ENCODE measurements at places on chromosomes 7 and 10.

DNA sequence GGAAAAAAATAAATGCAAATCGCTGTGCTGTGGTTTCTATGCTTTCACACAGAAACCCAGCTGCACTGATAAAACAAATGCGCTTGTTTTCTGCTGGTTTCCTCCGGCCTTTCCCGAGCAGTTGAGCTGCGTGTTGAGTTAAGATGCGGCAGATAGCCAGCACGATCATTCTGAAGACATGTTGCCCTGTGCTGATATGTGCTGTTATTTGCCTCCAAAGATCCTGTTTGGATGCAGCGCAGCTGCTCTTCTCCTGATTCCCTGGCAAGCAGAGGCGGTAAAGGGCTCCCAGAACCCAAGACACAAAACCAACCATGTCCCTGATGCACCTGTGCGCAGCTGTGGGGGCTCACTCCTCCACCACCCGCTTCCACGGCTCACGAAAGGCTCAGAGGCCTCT, 225.4 kb downstream of the PAXIP1 start:
- DNase-seq, result no peak

DNA sequence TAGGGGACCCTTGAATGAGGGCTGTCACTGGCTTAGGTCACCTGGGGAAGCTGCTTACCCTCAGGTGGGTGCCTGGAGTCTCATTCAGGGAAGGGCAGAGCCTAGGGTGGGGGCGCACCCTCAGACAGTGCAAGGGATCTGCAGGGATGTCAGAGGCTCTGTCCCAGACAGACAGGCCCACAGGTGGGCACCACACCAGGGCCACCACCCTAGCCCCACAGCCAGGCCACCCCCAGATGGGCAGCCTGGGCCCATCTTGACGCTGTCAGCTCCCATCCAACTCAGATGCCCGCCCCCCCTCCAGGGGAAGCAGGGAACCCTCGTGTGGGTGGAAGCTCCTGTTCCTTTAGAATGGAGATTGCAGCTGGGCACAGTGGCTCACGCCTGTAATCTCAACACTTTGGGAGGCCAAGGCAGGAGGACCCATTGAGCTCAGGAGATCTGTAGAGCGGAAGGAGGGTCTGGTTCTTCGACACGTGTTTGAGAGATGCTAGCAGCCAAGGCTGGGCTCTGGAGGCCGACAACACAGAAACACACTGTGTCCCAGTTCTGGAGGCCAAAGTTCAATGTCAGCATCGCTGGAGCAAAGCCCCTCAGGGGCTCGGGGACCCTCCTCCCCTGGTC, 58.5 kb upstream of the DNAJB6 start:
- DNase-seq, result no peak

DNA sequence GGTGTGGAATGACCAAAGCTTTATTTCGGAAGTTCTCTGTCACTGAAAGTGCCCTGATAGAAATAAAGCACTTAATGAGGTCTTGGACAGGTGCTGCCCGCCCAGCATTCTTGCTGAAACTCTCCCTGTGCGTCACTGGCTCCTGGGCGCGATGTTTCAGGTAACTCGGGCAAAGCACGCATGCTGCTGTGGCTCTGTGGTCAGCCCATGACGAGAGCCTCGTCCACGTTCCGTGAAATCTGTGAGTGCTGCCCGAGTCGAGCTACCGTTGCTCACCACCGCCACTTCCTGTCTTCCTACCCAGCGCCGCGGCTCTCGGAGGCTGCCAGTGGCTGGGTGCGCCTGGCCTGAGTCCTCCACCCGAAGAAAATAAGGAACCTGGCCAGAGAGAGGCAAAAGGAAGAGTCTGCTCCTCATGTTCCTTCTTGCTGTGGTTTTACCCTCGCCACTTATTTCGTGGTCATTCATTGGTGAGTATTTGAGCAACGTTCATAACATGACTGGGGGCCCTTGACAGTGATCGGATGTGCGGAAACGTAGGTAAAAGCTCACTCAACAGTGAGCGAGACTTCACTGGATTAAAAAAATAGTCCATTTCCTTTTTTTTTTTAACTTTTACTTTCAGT, 95.5 kb downstream of the MAP3K8 start:
- DNase-seq, result no peak

GRCh38 chr10:3698312-3698711, 86.7 kb downstream of the KLF6 start:
- DNase-seq, result no peak

GRCh38 chr10:7285522-7286322, 125.1 kb downstream of the SFMBT2 start:
- DNase-seq, result no peak

GRCh38 chr10:58137813-58138212, 129.9 kb downstream of the IPMK start:
- no peak for DNase-seq

GRCh38 chr10:97914171-97914836, 64.7 kb downstream of the GOLGA7B start:
- no peak for DNase-seq

DNA sequence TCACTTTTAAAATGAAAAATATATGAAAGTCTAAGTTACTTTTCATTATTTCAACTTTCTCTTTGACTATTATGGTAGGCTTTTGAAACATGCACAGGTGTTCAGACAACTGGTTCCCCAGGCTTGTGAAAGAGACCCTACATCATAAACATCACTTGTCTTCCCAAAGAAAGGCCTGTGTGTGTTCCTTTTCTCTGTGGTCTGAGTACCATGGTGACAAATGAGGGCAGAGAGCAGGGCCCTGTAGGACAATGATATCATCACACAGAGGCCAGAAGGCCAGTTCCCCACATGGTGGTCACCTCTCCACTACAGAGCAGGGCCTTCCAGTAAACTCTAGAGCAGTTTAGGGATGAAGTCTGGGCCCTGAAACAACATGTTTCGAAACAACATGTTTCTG, 288.8 kb downstream of the USP6NL start:
- no peak for DNase-seq

- no peak for DNase-seq
Observed at GRCh38 chr10:15540727-15541126, 169.6 kb upstream of the FAM171A1 start.

DNA sequence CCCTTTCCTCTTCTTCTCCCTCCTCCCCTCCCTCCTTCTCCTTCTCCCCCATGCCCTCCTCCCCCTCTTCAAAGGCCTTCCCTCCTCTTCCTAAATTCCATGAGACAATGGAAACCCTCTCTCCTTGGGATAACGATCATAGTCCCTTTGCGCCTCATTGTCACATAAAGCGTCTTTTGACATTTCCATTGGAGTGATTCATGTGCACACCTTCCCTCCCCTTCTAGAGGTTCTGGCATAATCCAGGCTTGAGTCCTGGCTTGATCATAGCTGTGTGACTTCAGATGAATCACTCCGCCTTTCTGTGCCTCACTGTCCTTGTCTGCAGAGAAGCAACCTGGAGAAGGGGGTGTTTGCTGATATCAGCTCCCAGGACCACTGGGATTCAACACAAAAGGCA, 204.2 kb downstream of the TNS3 start:
- no peak for DNase-seq

DNA sequence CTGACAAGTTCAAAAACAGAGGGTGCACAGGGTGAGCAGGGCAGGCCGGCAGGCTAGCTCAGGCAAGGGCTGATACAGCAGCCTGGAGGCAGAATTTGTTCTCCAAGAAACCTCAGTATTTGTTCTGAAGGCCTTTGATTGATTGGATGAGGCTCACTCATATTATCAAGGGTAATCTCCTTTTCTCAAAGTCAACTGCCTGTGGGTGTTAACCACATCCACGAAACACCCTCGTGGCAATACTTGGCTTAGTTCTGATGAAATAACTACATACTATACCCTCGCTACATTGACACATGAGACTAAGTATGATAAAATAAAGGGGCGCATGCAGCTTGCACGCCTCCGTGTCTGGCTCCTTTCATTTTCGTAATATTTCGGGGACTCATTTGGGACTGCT, 4.4 kb upstream of the PPP2R2D start:
- DNase-seq, result no peak

GRCh38 chr7:149109969-149110368, 16.2 kb downstream of the ZNF425 start:
- DNase-seq, result no peak

DNA sequence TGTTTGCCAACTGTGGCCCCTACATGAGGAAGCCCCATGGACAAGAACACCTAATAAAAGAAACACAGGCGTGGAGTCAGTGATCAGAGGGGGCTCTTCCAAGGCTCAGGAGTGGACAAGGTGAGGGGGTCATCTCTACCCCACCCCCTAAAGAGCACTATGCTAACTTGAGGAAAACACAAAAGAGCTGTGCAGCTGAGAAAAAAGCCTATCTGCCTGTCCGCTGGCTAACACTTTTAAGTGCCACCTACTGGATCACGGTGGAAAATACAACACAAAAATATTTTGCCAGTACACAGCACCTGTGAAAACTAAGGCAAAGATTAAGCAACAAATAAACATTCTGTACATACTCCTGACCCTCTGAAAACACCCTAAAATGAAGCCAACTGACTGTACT, 53.1 kb upstream of the COBL start:
- no peak for DNase-seq

DNA sequence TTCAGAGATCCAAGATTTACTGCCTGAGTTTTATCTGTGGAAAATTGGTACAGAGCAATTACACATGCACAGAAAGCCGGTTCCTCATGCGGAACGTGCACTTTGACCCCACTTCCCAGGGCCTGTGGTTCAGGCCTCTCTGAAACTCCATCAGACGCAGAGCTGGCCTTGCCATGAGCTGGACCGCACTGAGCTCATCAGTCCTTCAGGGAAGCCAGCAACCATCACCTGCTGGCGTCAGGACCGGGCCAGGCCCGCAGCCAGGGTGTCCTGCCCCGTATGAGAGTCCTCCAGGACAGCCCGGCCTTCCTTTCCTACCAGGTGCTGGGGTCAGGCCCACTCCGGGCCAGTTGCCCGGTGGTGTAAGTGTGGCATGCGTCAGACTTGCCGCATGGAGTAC, 446.5 kb upstream of the FOXK1 start:
- DNase-seq, result no peak

DNA sequence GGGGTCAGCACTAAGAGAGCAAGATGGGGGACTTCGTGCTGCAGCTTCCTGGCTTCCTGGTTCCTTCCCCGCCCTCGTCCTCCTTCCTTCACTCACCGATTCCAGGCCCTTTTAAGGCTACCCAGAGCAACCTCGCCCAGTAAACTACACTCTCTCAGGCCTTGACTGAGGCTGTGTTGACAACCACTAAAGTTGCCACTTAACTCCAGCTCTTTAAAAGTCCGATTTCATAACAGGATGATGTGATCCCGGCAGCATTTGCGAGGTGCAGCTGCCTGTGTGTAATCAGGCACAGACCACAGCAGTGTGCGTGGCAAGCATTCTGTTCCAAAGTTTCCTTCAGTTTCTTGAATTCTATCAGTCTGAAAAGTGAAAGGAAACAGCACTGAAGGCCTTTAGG, 110.6 kb downstream of the RAB11FIP2 start:
- DNase-seq, result no peak

- no peak for DNase-seq
Observed at GRCh38 chr7:50204581-50204980, 99.9 kb upstream of the IKZF1 start.

- no peak for DNase-seq
Observed at GRCh38 chr7:44156453-44157010, 15.4 kb upstream of the MYL7 start.

- DNase-seq, result peak; percentile 46
Observed at GRCh38 chr7:28626624-28627262, 214.4 kb downstream of the CREB5 start.

GRCh38 chr10:16950656-16951601, 133.7 kb upstream of the RSU1 start:
- no peak for DNase-seq

GRCh38 chr7:82362129-82362706, 81.4 kb downstream of the CACNA2D1 start:
- no peak for DNase-seq

- DNase-seq, result no peak
Observed at GRCh38 chr10:87547734-87548311, 43.1 kb downstream of the MINPP1 start.

DNA sequence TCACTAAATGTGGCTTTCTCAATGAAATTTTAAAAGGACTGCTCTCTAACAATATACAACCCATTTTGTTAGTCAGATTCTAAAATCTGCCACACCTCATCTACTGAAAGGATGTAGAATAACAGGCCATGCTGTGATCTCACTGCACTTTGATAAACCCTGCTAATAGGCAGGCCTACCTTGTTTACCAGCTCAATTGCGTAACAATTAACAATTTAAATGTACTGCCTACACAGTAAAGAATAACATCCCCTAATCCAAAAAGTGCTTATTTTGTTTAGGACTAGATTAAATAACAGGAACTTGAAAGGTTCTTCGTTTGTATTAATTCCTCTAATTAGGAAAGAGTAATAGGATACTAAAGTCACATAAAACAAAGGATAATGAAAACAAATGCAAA, 4.5 kb downstream of the SRI start:
- no peak for DNase-seq

DNA sequence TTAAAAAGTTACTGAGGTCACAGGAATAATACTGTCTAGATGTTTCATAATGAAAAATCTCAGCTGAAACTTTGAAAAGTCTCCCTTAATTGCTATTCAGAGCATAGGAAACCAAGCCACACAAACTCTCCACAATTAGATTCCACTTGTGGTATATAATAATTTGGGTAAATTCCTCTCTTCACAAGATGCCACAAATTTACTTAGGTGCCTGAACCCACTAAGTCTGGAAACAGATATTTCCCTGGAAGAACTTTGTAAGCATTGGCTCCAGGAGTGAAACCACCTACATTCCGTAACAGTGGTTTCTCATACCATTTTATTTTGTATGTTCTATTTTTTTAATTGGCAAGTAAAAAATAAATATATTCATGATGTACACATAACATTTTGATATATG, 493.4 kb downstream of the SEMA3D start:
- DNase-seq, result no peak

DNA sequence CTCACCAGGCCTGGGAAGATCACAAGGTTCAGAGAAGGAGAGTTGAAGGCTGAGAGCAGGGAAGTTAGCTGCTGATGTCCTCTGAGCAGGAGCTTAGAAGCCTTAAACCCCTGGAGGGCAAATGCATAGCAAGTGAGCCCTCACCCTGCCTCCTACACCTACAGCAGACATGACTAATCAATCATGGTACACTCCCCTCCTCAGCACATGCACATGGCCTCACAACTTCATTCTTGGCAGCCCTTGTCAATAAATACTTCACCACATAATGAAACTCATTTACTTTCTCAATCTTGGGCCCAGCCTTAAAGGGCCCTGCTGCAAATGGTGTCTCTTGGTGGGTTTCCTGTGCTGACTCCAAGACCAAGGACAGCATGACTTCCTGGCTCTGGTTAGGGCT, 12.9 kb downstream of the MMRN2 start:
- no peak for DNase-seq
